ENCODE measurements at places on chromosomes 2 and 18.

GRCh38 chr2:205427112-205427511 is 255.2 kb upstream of the NRP2 start:
- DNase-seq: no peak

- no peak for DNase-seq
These were observed 2158.6 kb upstream of the PIK3C3 start for GRCh38 chr18:39796393-39796792.

DNA sequence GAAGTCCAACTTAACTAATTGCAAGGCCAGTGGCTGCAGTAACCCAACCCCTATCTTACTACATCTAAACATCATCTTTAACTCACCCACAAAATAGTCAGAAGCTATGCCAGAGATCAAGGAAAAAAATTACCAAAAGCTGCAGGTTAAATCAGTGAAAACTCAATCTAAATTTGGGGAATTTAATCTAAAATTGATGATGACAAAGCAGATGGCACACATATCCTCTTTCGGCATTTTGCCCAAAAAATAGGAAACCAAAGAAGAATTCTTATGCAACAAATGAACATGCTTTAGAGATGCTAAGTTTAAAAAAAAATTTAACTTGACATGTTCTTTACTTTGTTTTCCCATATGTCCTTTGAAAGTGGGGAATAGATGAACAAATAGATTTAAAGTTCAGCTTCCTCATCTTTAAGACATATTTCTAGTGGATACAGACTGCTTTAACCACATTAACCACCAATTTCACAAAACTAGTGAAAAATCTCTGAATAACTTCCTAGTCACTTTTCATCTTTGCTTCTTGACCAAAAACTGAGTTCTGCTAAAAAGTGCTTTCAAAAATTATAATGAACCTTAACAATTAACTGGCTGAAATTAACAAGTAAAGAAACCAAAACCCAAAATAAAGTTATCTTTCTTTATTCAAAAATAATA is 74.3 kb upstream of the CCDC150 start:
- no peak for DNase-seq

GRCh38 chr2:123747326-123747725 is 277.8 kb upstream of the CNTNAP5 start:
- no peak for DNase-seq

DNA sequence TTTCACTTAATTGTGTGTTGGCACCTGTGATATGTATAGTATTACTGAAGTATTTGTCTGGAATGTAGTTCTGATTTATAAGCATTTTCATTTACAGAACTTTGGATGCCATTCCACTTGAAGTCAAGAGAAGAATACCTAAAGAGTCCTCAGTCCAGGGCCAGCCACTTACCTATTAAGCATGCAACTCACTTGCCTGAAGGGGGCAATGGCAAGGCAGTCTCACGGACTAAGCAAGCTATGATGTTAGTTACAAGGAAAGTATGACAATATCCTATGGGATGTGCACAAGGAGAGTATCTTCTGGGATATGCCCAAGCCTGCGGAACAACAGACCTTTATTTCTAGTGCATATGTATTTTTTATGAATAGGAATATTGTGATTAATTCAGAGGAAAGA is 369.4 kb upstream of the GCFC2 start:
- no peak for DNase-seq

GRCh38 chr2:144508172-144508851 is 11.6 kb downstream of the ZEB2 start:
- no peak for DNase-seq

- DNase-seq: no peak
These were observed 106.9 kb upstream of the ITGB6 start for GRCh38 chr2:160306985-160307384.

- no peak for DNase-seq
These were observed 141.1 kb downstream of the HNMT start for GRCh38 chr2:138105358-138105757.

DNA sequence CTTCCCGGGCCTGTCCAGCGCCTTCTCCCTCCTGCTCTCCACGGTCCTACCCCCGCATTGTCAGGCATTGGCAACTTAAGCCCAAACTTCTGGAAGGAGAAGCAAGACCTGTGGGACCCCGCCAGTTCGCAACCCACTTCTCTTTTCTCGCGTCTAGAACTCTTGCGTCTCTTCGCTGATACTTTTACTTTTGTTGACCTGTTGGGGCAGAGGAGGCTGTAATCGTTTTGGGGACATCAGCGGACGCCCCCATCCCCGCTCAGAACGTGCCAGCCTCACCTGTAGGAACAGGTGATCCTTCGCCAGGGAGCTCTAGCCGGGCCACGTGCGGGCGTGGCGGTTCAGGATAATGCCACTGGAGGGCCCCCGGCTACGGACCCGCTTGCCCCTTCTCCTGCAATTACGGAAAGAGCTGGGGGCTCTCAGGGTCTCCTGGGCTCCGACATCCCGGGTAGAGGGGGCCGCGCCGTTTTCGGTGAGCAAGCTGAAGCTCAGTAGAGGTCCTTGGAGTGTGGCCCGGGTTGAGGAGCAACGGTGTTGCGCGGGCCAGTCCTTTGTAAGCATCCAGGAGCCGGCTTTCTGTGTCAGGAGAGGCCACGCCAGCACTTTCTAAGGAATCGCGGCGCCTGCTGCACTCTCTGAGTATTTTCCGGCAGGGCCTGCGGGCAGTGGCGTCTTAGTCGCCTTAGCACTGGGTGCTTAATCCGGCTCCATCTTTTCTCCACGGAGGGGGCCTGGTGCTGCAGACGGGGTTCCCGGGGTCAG is 1.6 kb downstream of the MTCL1 start:
- no peak for DNase-seq
